ENCODE measurements at places on chromosomes 2 and 18.
A peak's percentile ranks its signal among the peaks of the same experiment; 100 is the strongest.

DNA sequence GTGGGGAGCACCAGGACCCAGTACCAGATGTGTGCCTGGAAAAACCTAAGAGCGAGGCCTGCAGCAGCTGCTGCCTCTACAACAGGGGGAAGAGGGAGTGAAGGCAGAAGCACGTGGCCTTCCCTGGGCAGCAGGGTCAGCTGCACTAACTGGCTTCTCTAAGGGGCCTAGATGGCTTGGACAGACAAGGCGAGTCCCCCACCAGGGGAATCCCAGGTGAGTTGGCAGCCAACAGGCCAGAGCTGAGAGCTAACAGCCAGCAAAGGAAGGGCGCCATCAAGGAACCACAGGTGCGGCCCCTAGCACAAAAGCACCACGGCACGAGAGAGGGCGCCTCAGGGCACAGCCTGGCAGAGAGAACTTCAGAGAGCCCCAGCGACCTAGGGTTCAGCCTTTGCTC, 19.8 kb upstream of the MAL start:
- DNase-seq: no peak

GRCh38 chr2:123521854-123522253, 503.2 kb upstream of the CNTNAP5 start:
- no peak for DNase-seq

DNA sequence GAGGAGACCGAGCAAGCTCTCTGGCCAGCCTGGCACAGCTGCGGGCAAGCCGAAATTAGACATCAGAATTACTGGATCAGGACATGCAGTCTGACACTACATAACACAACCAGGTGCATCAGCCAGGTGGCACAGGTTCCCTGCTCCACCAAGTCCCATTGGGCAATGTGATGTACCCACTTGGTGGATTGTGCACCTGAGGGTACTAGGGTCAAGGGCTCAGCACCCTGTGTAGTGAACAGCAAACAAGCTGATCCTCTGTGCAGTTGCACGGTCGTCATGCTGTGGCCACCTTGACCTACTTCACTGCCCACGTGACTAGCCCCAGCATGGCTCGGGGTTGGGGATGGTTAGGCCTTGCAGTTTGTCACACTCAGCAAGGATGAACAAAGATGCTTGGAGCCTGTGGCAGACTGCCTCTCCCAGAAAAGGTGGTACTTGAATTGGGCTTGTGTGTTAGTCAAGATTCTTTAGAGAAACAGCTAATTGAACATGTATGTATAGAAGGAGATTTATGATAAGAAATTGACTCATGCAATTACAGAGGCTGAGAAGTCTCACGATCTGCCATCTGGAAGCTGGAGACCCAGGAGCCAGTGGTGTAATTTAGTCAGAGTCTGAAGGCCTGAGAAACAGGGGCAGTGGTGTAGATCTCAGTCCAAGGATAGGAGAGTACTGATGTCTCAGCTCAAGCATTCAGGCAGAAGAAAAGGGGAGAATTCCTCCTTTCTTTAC, 71.4 kb upstream of the TMEM87B start:
- no peak for DNase-seq

GRCh38 chr18:63741769-63742168, 33.4 kb upstream of the SERPINB7 start:
- DNase-seq: no peak

- no peak for DNase-seq
These were observed 753.7 kb downstream of the DSC3 start for GRCh38 chr18:30288662-30289414.

DNA sequence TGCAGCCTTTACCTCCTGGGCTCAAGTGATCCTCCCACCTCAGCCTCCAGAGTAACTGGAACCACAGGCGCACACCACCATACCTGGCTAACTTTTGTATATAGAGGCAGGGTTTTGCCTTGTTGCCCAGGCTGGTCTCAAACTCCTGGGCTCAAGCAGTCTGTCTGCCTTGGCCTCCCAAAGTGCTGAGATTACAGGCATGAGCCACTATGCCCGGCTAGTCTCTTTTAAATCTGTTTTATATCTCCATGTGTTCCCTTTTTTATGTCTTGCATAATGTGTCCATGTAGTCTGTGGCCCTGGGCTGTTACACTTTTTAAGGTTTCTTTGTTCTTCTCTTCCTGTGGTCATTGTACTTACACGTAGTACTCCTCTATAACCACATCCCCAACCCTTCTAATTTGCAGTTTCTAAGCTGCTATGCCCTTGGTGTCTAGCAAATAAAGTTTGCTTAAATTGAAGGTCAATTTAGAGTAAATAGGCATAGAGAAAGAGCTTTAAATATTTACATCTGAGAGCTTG, 168.2 kb downstream of the MCFD2 start:
- DNase-seq: no peak

DNA sequence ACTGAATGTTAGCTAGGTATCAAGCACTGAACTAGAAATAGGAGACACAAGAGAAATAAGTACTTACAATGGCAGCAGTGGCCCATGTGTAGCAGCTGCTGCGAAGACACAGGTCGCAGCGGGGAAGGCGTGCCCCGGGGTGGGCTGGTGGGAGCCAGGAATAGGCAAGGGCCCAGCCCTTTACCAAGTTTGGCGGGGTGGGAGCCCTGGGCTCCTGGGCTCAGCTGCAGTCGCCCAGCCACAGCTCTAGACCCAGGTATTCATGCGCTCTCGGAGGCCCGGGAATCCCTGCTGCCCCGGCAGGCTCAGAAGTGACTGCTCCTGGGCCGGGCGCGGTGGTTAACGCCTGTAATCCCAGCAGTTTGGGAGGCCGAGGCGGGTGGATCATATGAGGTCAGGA, 1287.3 kb downstream of the CNTNAP5 start:
- DNase-seq: no peak

GRCh38 chr18:46722051-46722450, 34.8 kb downstream of the ST8SIA5 start:
- DNase-seq: no peak

GRCh38 chr18:27699137-27699536, 477.8 kb downstream of the CDH2 start:
- no peak for DNase-seq

GRCh38 chr2:113005030-113005509, at the start of gene IL36A:
Gene IL36A (plus strand): TSS chr2:113005459. CDS start chr2:113005872, 413 bp downstream.
- DNase-seq: no peak

DNA sequence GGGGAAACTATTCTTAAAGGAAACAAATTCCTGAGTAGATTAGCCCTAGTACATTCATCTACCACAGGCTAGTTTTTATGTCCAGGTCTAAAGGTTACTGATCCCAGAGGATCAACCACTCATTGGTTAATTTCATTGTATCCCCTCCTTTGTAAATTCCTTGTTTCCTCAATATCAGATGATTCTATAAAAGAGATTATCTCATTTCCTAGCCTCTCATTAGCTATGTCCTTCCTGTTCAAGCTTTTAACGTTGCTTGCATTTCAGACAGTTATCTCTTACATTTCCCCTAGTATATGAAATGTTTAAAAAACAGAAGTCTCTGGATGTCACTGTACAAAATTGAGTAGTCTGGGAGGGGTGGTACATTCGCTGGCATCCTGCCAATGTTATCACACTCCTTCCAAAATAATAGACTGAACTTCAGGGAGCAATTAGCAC, 24.2 kb upstream of the ARMC9 start:
- DNase-seq: no peak

- no peak for DNase-seq
These were observed 37.2 kb downstream of the CASP10 start for GRCh38 chr2:201220102-201220570.

DNA sequence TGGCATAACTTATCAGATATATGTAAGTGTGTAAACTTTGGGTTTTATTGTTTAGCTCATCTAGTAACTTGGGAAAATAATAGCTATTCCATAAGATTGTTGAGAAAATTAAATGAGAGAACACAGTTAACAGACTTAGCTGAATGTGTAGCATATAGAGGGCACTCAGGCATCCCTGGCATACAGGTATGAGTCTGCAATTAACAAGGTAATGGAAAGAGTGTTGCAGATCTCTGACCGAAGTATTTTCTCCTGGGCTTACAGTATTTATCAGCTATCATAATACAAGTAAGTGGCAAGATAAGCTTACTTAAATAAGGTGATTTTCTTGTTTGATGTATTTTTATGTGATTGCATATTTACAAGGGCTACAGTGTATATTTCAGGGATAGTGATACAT, 7.9 kb upstream of the COBLL1 start:
- DNase-seq: no peak

- DNase-seq: no peak
These were observed 39.5 kb upstream of the ARL4C start for GRCh38 chr2:234536178-234536965.

- DNase-seq: no peak
These were observed 149.9 kb downstream of the TMX3 start for GRCh38 chr18:68564961-68565360.

- no peak for DNase-seq
These were observed 117.4 kb upstream of the CHRNA1 start for GRCh38 chr2:174881678-174882077.

GRCh38 chr2:45418532-45418931, 192.5 kb downstream of the SRBD1 start:
- no peak for DNase-seq

- DNase-seq: peak; percentile 22
These were observed 659 bp downstream of the ZNF142 start for GRCh38 chr2:218658671-218659257.

DNA sequence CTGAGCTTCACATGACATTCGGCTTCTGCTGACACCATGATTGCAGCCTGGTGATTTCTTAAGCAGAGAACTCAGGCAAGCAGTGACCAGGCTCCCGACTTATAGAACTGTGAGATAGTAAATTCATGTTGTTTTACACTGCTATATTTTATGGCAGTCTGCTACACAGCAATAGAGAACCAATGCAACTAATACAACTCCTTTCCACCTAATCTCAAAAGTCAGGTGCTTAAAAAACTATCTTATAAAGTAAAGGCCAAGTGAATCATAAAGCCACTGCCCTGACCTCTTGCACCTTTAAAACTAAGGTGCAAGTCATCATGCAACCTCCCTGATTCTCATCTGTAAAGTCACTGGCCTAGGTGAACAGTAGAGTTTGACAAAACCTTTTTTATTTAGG, 95.3 kb upstream of the GLS start:
- DNase-seq: no peak

DNA sequence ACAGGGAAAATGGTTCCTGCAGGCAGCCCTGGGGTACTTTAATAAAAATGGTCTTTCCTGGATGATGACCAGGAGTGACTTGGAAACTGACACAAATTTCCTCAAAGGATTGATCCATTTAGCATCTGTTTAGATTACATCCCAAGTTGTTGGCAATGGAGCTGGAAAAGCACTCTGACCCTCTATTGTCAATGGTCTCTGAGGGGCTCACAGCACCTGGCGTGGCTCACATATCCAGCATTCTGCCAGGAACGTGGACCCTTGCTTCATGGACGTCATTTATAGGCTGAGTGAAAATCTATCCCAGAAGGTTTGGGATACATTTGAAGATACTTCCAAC, 43.8 kb downstream of the SERTAD2 start:
- DNase-seq: no peak

GRCh38 chr2:6831229-6831628, 34.5 kb downstream of the CMPK2 start:
- no peak for DNase-seq

- DNase-seq: no peak
These were observed 52.1 kb downstream of the LRRTM1 start for GRCh38 chr2:80252294-80252986.

- no peak for DNase-seq
These were observed 178.9 kb downstream of the AGAP1 start for GRCh38 chr2:235672720-235673119.

DNA sequence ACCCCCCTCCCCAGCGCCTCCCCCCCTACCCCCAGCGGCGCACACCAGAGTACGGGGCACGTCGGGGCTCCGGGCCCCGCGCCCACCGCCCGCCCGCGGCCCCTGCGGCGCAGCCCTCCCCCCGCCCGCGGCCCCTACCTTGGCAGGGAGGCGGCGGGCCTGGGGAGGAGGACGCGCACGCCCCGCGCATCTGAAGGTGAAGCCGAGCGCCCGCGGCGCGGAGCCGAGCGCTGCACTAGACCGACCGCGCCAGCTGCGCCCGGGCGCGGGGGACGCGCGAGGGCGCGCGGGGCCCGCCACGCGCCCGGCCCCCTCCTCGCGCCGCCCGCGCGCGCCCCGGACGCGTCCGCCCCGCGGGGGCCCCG, at the start of gene ZNF516:
TSS of gene ZNF516 (minus strand) at position 237 of the 365 bp plus-strand sequence. CDS start 52,188 bp downstream, outside the sequence.
- no peak for DNase-seq

DNA sequence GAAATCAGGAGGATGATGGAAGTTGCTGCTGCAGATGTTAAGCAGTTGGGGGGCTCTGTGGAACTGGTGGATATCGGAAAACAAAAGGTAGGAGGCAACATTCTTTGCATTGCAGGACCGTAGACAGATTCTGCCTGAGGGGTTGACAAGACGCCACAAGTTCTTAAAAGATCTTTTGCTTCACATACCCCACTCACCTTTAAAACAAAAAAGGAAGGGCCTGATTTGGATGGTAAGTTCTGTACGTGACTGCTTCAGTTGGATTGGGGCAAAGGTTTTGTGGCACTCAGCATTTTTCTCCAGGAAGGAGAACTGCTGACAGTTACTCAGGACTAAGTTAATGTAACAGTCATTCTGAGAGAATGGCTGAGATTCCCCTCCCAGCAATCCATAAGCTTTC, 5.2 kb downstream of the CNDP2 start:
- no peak for DNase-seq

DNA sequence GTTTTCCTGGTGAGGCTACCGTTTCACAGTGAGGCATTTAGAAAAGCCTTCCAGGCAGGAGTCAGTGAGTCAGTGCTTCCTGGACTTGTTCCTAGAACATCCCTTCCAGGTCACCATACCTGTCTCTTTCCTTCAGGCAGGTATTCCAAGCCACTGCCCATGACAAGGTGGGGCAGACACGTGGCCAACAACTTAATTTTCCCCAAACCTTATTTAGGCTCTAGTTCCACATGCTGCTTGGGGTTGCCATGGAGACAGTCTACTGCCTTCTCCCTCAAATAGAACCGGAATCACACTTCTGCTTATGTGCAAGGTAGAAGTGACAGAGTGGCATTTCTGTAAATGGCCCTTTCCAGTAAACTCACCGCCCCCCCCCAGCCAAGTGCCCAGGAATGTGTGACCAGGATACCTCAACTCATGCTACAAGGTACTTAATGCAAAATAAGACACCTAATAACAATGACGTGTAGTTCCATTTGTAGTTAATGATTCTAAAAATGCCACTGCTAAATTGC, 258.3 kb downstream of the PRKCE start:
- no peak for DNase-seq

- no peak for DNase-seq
These were observed 39.8 kb downstream of the FAM98A start for GRCh38 chr2:33559328-33559727.

DNA sequence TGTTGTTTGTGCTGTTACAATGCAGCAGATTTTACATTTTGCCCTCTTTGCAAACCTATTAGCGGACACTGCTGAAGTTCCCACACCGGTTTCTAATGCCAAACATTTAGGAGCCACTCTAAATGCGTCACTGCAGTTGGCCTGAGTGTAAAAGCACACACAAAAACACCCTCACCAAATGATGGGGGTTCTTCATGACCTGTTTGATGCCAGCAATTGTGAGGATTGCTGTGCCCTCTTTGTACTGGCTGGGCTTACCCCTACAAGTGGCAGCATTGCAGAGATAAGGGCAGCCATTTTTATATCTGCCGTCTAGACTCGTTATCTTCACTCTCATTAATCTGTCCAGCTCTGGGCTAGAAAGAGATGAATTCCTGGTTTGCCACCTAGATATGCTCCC, 85.3 kb downstream of the NRP2 start:
- DNase-seq: no peak
